A375 (cell line): ENCODE measurements at places on chromosomes 2 and 18. TPM values are rescaled to one million over a fixed set of nuclear protein-coding genes. Genes with fewer than 3 reads are reported as not detected.

The CELF4 gene
- not detected in 2 replicates for total RNA-seq

The EFR3B gene
- 0.45 and 0.66 TPM in 2 replicates for total RNA-seq

The PLA2R1 gene
- 0.79 and 0.88 TPM in 2 replicates for total RNA-seq

The DES gene
- not detected in 2 replicates for total RNA-seq

The FHOD3 gene
- total RNA-seq: 10.5 and 12.1 TPM in 2 replicates

The IL1F10 gene
- total RNA-seq: not detected in 2 replicates

The DPP10 gene
- total RNA-seq: not detected in 2 replicates

The PLEKHB2 gene
- 37.8 and 38.4 TPM in 2 replicates for total RNA-seq

The IGFBP2 gene
- 146 and 169 TPM in 2 replicates for total RNA-seq

The SPATA3 gene
- not detected in 2 replicates for total RNA-seq

The NDUFB3 gene
- total RNA-seq: 82.9 and 86.4 TPM in 2 replicates

The HOXD12 gene
- total RNA-seq: 0.60 TPM in 1 of 2 replicates, not detected in the other

The DCC gene
- 0.21 and 3.3 TPM in 2 replicates for total RNA-seq

The RBFA gene
- total RNA-seq: 35.0 and 42.6 TPM in 2 replicates

The POTEC gene
- total RNA-seq: 0.88 and 0.91 TPM in 2 replicates

The IKZF2 gene
- 2.4 and 4.1 TPM in 2 replicates for total RNA-seq

The LYG2 gene
- 0.72 TPM in 1 of 2 replicates, not detected in the other for total RNA-seq

The SLC40A1 gene
- total RNA-seq: 0.42 TPM in 1 of 2 replicates, not detected in the other

The MOCOS gene
- 54.0 and 55.7 TPM in 2 replicates for total RNA-seq

The NFE2L2 gene
- 34.3 and 40.6 TPM in 2 replicates for total RNA-seq

The SOCS6 gene
- total RNA-seq: 18.0 and 18.4 TPM in 2 replicates

The SLC35F5 gene
- 18.3 and 25.5 TPM in 2 replicates for total RNA-seq

The ATRAID gene
- 107 and 130 TPM in 2 replicates for total RNA-seq

The IFIH1 gene
- 1.5 and 2.9 TPM in 2 replicates for total RNA-seq

The PROKR1 gene
- not detected in 2 replicates for total RNA-seq

The SIX2 gene
- total RNA-seq: 0.38 TPM in 1 of 2 replicates, not detected in the other

The POTEJ gene
- total RNA-seq: 0.03 and 0.19 TPM in 2 replicates

The ALK gene
- 0.32 and 0.34 TPM in 2 replicates for total RNA-seq

The HNMT gene
- total RNA-seq: 24.3 and 24.7 TPM in 2 replicates

The GAL3ST2 gene
- not detected in 2 replicates for total RNA-seq

The SH3RF3 gene
- total RNA-seq: 7.6 and 8.6 TPM in 2 replicates

The CLEC4F gene
- total RNA-seq: not detected in 2 replicates

The ABCG5 gene
- not detected in 2 replicates for total RNA-seq
